ENCODE measurements at places on chromosomes 6 and 20.
A peak's percentile ranks its signal among the peaks of the same experiment; 100 is the strongest.

GRCh38 chr20:64258071-64258823, 2.7 kb downstream of the PCMTD2 start:
- no peaks in the 10 kb centered on the region for H3K27me3 ChIP-seq
- H3K36me3 ChIP-seq = no peaks in the 10 kb centered on the region
- H3K27ac ChIP-seq = no peak overlapping the region
- DNase-seq = no peak
- H3K4me1 ChIP-seq = peaks cover 19% of the 10 kb centered on the region
- H3K4me3 ChIP-seq = no peak overlapping the region

- no peaks in the 10 kb centered on the region for H3K27me3 ChIP-seq
- H3K4me3 ChIP-seq = no peak overlapping the region
- DNase-seq = no peak
- H3K4me1 ChIP-seq = no peaks in the 10 kb centered on the region
Observed at GRCh38 chr6:26232306-26232939, 132.6 kb upstream of the BTN3A2 start.

DNA sequence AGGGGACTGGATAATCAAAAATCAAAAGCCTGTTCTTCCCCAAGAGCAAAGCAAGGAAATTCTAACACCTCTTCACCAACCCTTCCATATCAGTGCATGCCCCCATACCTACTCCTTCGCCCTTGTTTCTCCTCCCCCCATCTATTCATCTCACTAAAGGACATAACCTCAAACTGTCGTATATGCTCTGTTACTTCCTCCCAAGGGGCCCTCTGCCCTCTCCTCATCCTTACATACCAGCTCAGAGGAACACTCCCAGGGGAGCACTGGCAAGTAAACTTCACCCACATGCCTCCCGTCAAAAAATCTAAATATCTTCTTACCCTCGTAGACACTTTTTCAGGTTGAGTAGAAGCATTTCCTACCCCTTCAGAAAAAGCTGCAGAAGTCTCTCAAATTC, 9.4 kb upstream of the ADTRP start:
- H3K4me3 ChIP-seq = no peak overlapping the region
- no peaks in the 10 kb centered on the region for H3K36me3 ChIP-seq
- H3K4me1 ChIP-seq = no peaks in the 10 kb centered on the region
- DNase-seq = no peak
- no peak overlapping the region for H3K27ac ChIP-seq

DNA sequence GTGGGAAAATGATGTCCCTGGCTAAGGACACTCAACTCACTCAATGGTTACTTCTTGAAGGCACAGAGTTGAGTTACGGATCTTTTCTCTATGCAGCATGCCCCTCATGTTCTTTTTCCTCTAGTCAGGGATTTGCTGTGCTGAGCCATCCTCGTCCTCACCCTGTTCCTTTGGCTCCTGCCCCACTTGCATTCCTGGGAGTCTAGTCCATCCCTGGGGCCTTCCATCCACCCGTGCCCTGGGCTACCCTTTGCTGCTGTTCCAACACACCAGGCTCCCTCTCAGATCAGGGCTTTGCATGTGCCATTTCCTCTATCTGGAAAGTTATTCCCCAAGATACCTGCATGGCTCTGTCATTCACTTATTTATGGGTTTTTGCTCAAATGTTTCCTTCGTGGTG, 13.3 kb upstream of the KCNG1 start:
- H3K27me3 ChIP-seq = no peaks in the 10 kb centered on the region
- no peak overlapping the region for H3K4me3 ChIP-seq
- H3K27ac ChIP-seq = no peak overlapping the region

GRCh38 chr6:27096834-27097511, 150.5 kb upstream of the PRSS16 start:
- peak overlapping the region; percentile 56 for H3K27ac ChIP-seq
- H3K27me3 ChIP-seq = no peaks in the 10 kb centered on the region
- DNase-seq = peak; percentile 26
- no peaks in the 10 kb centered on the region for H3K4me1 ChIP-seq
- H3K36me3 ChIP-seq = no peaks in the 10 kb centered on the region

DNA sequence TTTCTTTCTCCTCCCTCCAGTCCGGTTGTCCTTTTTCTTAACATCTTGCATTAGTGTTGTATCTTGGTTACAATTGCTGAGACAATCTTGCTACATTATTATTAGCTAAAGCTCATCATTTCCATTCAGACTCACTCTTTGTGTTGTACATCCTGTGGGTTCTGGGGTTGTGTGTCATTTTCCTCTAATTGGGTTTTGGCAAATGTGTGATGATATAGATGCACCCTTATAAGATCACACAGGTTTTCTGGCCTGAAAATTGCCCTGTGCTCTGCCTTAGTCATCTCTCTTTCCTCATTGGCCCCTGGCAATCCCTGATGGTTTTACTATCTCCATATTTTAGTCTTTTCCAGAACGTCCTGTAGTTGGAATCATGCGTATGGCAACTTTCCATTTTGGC, 60.1 kb downstream of the PPP1R14C start:
- no peak overlapping the region for H3K4me3 ChIP-seq
- peaks cover 10% of the 10 kb centered on the region for H3K4me1 ChIP-seq
- no peaks in the 10 kb centered on the region for H3K27me3 ChIP-seq

DNA sequence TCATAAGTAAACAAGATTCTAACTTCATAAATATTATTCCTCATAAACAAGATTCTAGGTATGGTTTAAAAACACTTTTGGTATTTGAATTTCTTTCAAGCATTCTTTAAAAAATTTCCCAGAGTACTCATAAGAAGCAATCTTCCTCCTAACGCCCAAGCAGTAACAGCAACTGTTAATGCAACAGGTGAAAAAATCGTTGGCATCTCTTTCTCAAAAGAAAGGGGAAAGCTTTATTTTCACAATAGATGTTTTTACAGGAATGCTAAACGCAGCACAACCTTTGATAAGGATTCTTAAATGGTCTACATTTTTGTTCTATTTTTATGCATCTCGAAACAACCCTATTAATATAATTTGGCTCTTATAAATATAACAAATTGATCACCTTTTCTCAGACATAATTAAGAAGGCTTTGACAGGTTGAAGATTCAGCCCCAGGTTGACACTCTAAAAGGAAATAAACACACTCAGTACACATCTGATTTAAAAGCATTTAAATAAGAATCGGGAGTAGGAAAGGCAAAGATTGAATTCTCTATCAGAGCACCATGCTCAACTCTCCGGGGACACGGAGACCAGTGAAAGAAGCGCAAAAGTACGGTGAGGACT, 634 bp downstream of the AHI1 start:
- H3K27ac ChIP-seq = peak overlapping the region; percentile 90
- no peaks in the 10 kb centered on the region for H3K27me3 ChIP-seq

DNA sequence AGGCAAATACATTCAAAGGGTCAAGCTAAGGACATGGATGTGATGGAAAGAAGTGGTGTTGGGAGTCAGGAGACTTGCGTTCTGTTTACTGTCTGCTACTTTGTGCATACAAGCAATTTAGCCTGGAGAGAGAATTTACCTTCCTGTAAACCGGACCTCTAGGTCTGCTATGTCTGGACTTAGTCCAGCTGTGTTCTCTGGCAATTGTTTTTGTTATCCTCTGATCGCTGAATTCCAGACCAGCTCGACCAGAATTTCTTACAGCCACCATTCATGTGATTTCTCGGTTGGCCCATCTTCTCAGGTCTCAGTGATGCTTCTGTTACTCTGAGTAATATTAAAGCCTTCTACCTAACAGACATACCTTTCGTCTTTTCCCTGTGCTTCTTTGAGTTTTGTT, 75.2 kb downstream of the LRRC1 start:
- DNase-seq = no peak
- no peaks in the 10 kb centered on the region for H3K4me1 ChIP-seq
- no peak overlapping the region for H3K4me3 ChIP-seq

- no peaks in the 10 kb centered on the region for H3K36me3 ChIP-seq
- no peak for DNase-seq
- H3K4me3 ChIP-seq = no peak overlapping the region
- no peak overlapping the region for H3K27ac ChIP-seq
- H3K4me1 ChIP-seq = peaks cover 19% of the 10 kb centered on the region
- H3K27me3 ChIP-seq = no peaks in the 10 kb centered on the region
Observed at GRCh38 chr20:21509597-21510371, 4.1 kb downstream of the NKX2-2 start.

- no peak overlapping the region for H3K27ac ChIP-seq
- peaks cover 13% of the 10 kb centered on the region for H3K36me3 ChIP-seq
- DNase-seq = no peak
Observed at GRCh38 chr6:43355862-43356590, 13.4 kb downstream of the ZNF318 start.

GRCh38 chr6:151388997-151389617, 2.3 kb downstream of the ZBTB2 start:
- H3K4me3 ChIP-seq = peak overlapping the region; percentile 82
- peaks cover 24% of the 10 kb centered on the region for H3K4me1 ChIP-seq
- no peak for DNase-seq
- H3K27me3 ChIP-seq = no peaks in the 10 kb centered on the region
- peak overlapping the region; percentile 99 for H3K27ac ChIP-seq
- no peaks in the 10 kb centered on the region for H3K36me3 ChIP-seq

- DNase-seq = no peak
- no peak overlapping the region for H3K27ac ChIP-seq
- H3K36me3 ChIP-seq = no peaks in the 10 kb centered on the region
- H3K4me3 ChIP-seq = no peak overlapping the region
- peaks cover 34% of the 10 kb centered on the region for H3K27me3 ChIP-seq
Observed at GRCh38 chr20:48154040-48154765, 368.9 kb upstream of the SULF2 start.

DNA sequence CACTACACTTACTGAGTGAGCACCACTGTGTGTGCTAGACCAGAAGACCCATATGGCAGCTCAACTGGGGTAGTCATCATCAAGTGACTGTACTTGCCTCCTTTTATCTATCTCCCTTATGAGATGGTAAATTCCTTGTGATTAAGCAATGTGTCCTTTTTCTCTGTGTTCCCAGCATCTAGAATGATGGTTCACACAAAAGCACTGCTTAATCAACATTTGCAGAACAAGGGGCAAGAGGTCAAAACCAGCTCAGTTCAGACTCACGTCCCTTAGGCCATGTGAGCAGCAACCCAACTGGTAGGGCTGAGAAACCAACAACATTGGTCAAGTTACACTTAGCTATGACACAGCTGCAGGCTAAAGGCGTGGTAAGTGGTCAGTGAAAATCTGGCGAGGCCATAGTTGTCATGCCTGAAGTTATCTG, 10.0 kb downstream of the TRAM2 start:
- H3K4me3 ChIP-seq = no peak overlapping the region
- no peaks in the 10 kb centered on the region for H3K4me1 ChIP-seq
- no peaks in the 10 kb centered on the region for H3K36me3 ChIP-seq
- H3K27ac ChIP-seq = no peak overlapping the region
- no peaks in the 10 kb centered on the region for H3K27me3 ChIP-seq

DNA sequence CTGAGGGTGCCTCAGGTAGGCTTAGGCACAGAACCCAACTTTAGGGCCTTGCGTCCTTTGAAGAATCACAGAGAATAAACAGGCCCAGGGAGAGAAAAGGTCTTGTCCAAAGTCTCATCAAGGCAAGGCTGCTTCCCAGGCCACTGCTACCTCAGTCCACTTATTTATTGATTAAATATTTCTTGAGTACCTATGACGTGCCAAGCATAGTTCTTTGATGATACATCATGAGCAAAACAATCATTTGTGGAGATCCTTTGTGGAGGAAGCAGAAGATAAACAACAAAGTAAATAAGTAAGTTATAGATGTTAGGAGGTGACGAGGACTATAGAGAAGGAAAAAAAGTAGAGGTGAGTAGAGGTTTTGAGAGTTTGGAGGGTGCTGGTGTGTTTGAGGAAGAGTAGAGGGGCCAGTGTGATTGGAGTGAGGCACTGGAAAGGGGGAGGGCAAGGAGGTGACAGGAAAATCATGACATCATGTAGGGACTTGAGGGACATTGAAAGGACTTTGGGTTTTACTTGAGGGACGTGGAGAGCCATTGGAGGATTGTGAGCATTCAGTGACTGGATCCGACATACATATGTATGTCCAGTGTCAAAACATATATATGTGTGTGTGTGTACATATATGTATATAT, 14.1 kb upstream of the CHMP4B start:
- H3K27me3 ChIP-seq = no peaks in the 10 kb centered on the region
- H3K36me3 ChIP-seq = no peaks in the 10 kb centered on the region
- peak overlapping the region; percentile 39 for H3K4me3 ChIP-seq
- H3K4me1 ChIP-seq = peaks cover 39% of the 10 kb centered on the region

DNA sequence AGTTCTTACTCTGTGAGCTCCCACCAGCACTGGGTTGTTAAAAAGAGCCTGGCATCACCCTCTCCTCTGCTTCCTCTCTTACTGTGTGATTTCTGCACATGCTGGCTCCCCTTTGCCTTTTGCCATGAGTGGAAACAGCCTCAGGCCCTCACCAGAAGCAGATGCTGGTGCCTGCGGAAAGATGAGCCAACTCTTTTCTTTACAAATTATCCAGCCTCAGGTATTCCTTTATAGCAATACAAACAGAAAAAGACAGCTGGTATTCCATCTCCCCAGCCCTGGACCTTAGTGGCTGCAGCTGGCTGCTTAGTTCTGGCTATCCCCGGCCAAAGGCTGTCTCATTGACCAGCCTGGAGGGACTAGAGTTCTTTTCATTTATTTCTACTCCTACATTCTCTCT, 129.1 kb downstream of the IMPG1 start:
- H3K4me1 ChIP-seq = no peaks in the 10 kb centered on the region
- H3K27ac ChIP-seq = no peak overlapping the region
- H3K36me3 ChIP-seq = no peaks in the 10 kb centered on the region
- no peak overlapping the region for H3K4me3 ChIP-seq
- DNase-seq = no peak

DNA sequence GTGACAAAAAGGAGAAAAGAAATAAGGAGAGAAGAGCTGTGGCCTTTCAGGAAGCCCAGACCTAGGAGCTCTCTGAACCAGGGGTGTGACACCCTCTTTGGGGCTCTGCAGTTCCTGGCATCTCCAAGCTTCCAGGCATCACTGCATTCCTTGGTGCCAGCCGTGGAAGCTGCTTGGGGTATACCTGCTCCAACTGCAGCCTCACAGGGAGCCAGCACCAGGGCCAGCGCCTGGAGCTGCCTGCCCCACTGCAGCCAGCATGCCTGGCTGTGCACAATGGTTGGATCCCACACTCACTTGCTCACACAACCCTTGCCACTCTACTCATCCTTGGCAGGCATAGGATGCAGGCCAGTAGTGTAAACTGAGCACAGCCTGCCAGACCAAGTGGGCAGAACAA, 242.1 kb upstream of the GJE1 start:
- H3K36me3 ChIP-seq = no peaks in the 10 kb centered on the region
- no peaks in the 10 kb centered on the region for H3K27me3 ChIP-seq
- no peak overlapping the region for H3K27ac ChIP-seq
- H3K4me1 ChIP-seq = no peaks in the 10 kb centered on the region

GRCh38 chr6:25642667-25643328, 9.2 kb upstream of the SCGN start:
- no peaks in the 10 kb centered on the region for H3K4me1 ChIP-seq
- no peak for DNase-seq
- H3K36me3 ChIP-seq = no peaks in the 10 kb centered on the region
- H3K27ac ChIP-seq = no peak overlapping the region

GRCh38 chr6:169960003-169960344, 208.6 kb downstream of the ERMARD start:
- no peak overlapping the region for H3K27ac ChIP-seq
- no peaks in the 10 kb centered on the region for H3K4me1 ChIP-seq
- no peak overlapping the region for H3K4me3 ChIP-seq
- no peak for DNase-seq
